Endothelial cell (in vitro differentiated cells): ENCODE measurements at places on chromosomes 6 and 20.

GRCh38 chr20:52805843-52806242 is 166.3 kb upstream of the TSHZ2 start:
- no peak for DNase-seq

- no peak for DNase-seq
Measured at GRCh38 chr6:92023410-92023966, 1395.9 kb downstream of the EPHA7 start.

DNA sequence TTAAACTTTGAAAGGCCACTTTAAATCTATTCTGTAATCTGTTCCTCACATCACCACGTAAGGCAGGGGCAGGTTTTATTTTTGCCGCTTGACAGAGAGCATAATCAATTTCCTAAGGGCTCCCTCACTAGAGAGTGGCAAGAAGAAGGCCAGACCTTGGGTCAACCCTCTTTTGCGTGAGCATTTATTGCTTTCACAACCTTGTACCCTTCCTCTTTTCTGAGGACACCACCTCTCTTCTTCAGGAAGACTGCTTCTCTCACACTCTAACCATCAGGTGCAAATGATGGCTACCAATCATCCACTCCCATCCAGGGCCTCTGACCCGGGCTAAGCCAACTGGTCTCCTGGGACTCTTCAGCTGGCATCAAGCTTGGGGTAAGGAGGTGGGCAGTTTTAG is 25.2 kb upstream of the QKI start:
- DNase-seq, result no peak

GRCh38 chr20:58891086-58891717 is 38.7 kb downstream of the GNAS start:
- peak; percentile 72 for DNase-seq
